ENCODE measurements at places on chromosomes 7 and 10.
A peak's percentile ranks its signal among the peaks of the same experiment; 100 is the strongest.

DNA sequence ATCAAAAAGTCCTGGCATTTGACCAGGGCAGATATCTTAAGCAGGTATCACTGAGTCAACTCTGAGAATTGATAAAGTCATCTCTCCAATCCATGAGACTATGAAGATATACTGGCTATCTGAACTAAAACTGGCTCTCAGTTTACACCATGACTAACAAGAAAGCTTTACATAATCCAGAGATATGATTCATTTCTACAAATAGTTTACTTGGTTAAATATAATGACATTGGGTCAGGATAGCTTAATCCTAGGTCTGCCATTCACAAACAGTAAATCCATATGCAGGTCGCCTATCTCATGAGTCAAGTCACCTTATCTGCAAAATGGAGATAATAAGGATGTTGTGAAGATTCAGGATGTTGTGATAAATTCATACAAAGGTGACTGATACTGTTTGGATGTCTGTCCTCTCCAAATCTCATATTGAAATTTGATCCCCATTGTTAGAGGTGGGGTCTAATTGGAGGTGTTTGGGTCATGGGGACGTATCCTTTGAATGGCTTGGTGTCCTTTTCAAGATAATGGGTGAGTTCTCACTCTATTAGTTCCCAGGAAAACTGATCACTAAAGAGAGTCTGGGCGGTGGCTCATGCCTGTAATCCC, 117.4 kb downstream of the JMJD1C start:
- no peak for DNase-seq

GRCh38 chr10:54587971-54588370, 213.1 kb downstream of the PCDH15 start:
- no peak for DNase-seq

DNA sequence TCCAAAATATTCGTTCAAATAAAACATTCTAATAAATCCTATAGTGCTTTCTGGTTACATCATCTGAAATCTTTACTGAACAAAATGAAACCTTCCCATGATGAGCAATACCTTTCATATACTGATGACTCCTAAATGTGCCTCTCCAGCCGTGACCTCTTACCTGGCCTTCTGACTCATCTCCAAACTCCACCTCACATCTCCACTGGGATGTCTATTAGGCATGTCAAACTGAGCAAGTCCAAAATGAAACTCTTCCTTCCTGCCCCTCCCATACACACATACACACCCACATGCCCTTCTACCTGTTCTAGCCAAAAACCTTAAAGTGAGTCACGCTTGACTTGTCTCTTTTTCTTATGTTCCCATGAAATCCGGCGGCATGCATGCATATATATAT, 22.9 kb downstream of the GSAP start:
- peak; percentile 33 for DNase-seq

DNA sequence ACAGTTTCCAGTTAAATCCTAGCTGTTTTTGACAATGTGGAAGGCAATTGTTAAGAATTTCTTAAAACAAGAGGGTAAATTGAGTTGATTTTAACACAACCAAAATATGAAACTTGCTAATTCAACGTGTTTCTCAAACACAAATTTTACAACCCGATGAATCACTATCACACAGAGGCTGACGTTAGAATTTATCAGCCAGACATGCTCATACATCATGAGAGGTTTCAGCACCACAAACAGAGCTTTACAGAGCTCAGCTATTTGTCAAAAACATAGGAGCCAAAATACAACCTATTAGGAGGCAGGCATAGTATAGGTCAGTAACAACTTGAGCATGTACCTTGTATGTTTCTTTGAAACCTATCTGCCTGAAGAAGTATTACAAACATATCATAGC, 36.1 kb downstream of the LRRN3 start:
- no peak for DNase-seq

GRCh38 chr10:83725567-83725966, 413.7 kb upstream of the GHITM start:
- no peak for DNase-seq

DNA sequence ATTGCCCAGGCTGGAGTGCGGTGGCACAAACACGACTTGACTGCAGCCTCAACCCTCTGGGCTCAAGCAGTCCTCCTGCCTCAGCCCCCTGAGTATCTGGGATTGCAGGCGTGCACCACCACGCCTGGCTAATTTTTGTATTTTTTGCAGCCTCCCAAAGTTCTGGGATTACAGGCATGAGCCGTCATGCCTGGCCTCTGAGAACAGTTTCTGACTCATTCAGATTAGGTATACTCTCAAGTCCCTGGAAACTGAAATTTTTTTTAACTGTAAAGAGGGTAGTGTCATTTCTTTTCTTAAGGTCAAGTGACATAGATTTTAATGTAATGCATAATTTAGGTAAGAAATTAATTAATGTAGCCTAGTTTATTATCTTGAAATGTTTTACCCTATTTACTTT, 104.7 kb downstream of the SEPTIN7 start:
- no peak for DNase-seq

DNA sequence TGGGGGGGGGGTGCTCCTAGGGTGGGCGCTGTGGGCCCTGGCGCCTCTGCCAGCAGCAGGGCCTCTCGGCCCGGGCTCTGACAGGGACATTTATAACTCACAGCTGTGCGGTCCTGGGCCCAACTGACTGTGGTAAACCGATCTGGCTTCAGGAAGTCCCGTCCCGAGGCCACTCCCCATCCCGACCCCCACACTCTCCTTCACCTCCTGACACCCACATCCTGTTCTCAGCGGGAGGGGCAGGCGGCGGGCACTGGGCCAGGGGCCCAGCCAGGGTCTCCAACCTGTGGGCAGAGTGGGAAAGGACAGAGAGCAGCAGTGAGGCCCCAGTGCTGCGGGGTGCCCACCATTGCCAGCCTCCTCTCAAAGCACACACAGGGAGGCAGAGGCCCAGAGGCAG, 69.1 kb downstream of the ZMIZ1 start:
- DNase-seq = peak; percentile 76

GRCh38 chr7:117217106-117218035, 105.5 kb downstream of the WNT2 start:
- DNase-seq = no peak

GRCh38 chr10:114334301-114334700, 70.0 kb downstream of the AFAP1L2 start:
- DNase-seq = no peak

DNA sequence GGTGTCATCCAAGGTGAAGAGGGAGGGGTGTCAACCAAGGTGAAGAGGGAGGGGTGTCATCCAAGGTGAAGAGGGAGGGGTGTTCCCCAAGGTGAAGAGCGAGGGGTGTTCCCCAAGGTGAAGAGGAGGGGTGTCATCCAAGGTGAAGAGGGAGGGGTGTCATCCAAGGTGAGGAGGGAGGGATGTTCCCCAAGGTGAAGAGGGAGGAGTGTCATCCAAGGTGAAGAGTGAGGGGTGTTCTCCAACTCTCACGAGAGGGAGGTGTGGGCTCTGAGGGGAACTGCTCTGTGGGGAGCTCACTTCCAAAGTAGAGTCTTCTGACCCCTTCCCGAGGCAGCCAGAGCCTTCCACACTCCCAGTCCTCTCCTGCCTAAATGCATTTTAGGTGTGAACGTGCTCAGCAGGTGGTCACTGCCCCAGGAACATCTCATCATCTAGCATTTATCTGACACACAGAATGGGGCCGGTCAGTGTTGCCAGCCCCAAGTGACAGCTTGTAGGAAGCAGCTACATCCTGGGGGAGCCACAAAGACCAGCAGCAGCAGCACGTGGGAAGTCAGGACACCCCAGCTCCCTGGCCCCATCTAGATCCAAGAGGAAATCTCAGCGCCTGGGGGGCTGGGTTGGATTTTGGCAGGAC, 323.8 kb downstream of the GLRX3 start:
- no peak for DNase-seq

DNA sequence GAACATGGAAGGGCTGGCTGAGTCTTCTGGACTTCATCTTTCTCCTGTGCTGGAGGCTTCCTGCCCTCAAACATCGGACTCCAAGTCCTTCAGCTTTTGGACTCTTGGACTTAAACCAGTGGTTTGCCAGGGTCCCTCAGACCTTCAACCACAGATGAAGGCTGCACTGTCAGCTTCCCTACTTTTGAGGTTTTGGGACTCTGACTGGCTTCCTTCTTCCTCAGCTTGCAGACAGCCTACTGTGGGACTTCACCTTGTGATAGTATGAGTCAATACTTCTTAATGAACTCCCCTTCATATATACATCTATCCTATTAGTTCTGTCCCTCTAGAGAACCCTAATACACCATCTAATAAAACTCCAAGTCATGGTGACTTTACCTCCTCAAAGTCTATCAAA, 4.0 kb upstream of the CLEC5A start:
- DNase-seq = no peak

- no peak for DNase-seq
Measured at GRCh38 chr10:46104071-46104585, 58.1 kb upstream of the MSMB start.

DNA sequence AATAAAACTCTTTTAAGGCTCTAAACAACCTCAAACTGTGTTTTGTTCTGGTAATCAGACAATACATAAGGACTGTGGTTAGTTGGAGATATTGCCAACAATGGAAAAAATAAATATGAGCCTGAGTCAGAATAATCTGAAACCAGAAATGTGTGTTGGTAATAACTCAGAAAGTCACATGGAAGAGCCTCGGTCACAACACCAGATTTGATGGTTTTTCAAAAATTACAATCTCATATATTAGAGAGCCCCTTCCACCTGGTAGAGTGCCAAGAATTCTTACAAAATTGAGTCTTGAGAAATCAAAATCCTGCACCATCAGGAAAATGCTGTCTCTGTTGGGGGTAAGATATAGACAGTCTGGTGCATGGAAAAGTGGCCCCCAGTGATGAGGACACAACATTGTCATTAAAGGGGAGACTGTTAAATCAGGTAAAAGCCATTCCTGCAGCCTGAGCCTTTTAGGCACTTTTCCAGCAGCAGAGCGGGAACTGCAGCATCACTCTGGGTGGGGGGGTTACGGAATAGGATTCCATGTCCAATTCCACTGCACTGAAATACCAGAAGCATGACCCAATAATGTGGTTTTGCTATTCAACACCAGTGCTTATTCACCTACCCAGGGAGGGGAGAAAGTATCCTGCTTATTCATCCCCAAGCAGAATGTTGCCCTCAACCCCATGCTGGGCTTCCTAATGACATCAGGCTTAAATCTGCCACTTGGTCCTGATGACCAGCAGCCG, 9.5 kb upstream of the ADAM12 start:
- no peak for DNase-seq

DNA sequence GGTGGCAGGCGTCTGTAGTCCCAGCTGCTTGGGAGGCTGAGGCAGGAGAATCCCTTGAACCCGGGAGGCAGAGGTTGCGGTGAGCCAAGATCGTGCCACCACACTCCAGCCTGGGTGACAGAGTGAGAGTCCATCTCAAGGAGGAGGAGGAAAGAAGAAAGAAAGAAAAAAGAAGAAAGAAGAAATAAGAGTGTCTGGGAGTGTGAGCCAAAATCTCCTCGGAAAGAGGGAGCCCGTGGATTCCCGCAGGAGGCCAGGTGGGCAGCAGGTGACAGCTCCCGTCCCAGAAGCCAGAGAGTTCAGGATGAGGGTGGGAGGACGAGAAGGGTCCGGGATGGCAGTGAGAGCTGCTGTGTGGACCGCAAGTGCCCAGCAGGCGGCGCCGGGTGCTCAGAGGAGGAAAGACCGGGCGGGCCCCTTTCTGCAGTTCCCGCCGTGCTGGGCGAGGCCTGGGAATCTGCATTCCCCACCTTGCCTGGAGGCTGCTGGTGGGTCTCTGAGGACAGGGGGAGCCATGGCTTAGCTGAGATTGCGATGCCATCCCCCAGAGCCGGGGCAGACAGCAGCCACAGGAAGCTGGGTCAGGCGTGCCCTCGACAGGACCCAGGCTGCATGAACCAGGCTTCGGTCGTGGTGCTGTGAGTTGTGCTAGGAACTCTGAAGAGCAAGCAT, 17.1 kb upstream of the AMZ1 start:
- DNase-seq = peak; percentile 77

GRCh38 chr7:98617051-98617959, at the start of gene NPTX2:
TSS of gene NPTX2 (plus strand) at chr7:98617285. CDS start at chr7:98617462, 177 bp downstream.
- no peak for DNase-seq

DNA sequence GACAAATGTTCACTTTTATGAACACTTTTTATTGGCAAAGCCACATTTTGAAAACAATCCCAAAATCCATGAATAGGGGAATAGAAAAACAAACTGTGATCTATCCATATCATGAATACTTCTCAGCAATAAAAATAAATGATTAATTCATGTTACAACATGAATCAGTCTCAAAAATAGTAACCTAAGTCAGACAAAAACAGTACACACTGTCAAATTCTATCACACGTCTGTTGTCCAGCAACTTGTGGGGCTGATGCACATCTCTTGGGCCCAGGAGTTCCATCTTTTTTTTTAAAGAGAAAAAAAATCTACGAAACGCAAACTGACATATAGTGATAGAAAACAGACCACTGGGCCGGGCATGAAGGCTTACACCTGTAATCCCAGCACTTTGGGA, 71.0 kb downstream of the LARP4B start:
- DNase-seq = no peak

- no peak for DNase-seq
Measured at GRCh38 chr10:68301790-68302502, 29.9 kb upstream of the HNRNPH3 start.

DNA sequence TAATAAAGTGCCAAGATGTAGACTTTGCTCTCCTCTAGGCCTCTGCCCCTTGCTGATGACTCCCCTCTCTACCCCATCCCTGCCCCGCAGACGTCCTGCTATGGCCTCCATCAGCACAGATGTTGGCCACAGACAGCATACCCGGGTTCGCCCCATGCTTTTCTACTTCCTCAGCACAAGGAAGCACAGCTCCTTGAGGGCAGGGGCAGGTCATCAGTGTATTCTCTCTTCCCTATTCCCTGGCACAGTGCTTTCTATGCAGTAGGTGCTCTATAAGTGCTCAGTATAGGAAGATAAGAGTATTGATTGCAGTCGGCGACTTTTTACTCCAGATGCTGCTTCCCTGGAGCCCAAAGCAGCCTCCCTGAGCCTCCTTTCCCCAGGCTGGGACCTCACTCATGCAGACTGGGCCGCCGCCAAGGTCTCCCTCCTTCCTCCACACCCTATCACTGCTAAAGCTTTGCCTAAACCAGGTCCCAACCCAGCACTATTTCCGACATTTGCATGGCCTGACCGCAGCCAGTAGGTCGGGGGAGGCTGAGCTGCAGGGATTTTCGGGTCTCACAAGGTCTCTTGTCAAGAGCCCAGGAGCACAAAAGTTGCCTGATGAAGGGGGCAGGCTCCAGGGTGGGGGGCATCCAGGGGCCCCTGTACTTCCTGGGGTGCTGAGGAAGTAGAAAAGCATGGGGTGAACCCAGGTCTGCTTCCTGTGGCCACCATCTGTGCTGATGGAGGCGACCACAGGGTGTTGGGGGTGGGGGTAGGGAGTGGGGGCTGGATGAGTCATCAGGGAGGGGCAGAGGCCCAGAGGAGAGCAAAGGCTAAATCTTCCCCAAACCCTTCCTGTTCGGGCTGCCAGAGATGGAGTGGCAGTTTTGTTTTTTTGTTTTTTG, 8.0 kb downstream of the CALHM3 start:
- DNase-seq = peak; percentile 90
